Globus pallidus (tissue), 1 donor: ENCODE measurements at places on chromosomes 13 and 19.

DNA sequence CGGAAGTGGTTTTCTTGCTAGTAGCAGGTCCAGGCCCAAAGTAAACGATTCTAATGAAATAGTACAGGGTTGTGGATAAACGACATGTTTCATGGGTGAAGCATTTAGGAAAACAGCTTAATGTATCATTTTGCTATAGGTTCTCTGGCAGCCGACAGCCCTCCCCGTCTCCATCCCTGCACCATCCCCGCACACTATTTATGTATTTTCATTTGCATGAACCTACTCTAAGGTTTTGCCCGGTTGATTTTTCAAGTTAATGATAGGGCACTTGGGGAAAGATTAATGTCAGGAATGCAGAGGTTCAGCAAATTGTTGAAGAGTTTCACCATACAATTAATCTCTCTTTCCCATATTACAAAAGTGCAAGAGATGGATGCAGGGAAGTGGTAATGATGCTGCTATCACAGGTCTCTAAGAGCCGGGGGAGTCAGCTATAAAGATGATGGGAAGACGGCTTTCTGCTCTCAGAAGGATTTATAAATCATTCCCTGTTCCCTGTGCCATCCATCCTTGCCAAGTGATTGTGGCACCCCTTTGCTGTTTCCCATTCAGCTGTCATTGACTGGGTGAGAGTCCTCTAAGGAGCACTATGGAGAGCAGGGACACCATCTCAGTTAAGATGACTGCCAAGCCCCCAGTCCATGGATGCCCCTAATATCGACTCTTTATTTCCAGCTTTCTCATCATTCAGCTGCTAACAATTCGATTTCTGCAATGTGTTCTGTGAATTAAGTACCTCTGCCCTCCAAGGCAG lies 186.3 kb downstream of the IRS2 start:
- no peak for DNase-seq

- DNase-seq: no peak
These were observed 12.7 kb upstream of the LILRA2 start for GRCh38 chr19:54560881-54561385.

DNA sequence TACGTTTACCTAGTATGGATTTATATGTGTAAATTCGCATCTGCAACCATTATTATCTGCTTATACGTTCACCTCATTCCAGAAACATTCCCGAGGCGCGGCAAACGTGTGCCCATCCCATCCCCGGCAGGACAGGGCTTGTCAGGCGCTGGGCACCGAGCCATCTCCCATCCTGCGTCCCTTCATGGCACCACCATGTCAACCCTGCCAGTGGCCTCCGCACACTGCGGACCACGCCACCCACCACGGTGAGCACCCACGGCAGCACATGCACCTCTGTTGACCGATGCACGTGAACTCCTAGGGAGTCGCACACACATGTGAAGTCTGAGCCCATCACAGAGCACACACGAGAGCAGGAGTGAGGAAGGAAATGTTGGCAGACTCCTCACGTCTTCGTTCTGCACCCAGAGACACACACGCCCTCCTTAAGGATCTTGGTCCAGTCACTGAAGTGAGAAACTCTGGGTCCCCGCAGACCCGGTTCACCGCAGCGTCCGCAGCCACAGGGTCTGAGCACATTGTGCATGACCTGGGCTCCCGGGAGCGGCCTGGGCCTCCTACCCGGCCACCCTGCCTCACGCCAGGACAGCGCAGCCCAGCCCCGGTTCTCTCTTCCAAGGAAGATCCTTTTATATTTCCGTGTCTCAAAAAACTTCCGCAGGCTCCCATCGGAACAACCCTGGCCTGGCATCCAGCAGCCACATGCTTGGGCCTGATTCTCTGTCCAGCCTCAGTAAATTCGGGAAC lies 68.4 kb upstream of the C13orf46 start:
- no peak for DNase-seq

- no peak for DNase-seq
These were observed 26.9 kb upstream of the CYP2A7 start for GRCh38 chr19:40908976-40909375.

GRCh38 chr19:16676101-16676798 lies 15.3 kb downstream of the TMEM38A start:
- DNase-seq: no peak

- DNase-seq: no peak
These were observed 2.2 kb upstream of the COX6B1 start for GRCh38 chr19:35645680-35646511.

DNA sequence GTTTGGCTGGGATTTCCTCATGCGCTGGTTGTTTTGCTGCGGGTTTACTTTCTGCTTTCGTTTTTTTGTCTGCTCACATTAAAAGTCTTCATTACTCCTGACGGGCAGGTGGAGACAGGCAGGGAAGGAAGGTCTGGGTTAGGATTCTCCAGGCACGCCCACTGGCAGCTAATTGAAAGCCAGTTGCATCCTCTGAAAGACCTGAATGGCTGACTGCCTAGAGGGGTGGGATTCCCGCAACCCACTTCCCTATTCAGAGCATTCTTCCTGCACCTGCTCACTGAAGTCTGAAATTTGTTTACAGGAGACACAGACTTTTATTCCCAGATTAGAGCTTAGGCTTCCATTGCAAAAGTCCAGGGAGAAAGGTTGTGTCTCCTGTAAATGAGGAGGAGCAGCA lies 172.0 kb downstream of the UQCRFS1 start:
- DNase-seq: no peak

DNA sequence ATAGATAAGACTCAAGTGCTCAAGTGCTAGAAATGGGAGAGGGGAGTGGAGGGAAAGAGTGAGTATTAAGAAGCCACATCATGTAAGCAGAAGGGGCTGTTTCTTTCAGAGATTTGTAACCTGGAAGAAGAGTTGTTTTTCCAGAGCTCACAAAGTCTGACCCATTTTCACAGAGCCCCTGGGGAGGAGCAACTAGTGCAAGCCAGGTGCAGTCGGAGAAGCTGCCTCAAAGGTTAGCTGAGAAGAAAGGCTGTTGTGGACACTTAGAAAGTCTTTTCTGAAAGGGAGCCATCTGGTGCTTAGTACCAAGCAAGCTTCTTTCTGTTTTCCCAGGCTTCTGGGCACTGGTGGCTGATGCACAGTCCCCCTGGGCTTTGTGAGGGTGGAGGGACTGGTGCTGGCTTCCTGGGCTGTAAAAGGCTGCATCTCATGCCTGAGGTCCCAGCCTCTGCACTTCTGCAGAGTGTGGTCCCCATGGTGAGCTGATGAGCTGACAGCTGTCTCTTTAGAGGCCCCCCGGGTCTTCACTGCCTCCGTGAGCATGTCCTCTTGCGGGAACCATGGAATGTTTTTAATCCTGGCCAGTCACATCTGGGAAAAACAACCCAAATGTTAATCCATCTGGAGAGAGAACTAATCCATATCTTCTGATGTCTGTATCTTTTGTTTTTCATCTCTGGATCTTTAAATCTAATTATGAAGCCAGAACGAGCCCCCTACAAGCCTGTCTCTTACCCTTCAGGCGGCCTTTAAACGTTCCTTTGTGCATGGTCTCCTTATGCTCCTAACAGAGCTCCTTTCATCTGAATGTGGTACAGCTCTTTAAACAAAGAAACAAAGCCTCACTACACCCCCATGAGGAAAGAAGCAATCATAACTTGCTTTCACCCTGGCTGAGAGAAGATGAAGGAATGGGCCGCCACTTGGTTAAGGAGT lies 40.2 kb downstream of the OLFM4 start:
- peak; percentile 82 for DNase-seq

DNA sequence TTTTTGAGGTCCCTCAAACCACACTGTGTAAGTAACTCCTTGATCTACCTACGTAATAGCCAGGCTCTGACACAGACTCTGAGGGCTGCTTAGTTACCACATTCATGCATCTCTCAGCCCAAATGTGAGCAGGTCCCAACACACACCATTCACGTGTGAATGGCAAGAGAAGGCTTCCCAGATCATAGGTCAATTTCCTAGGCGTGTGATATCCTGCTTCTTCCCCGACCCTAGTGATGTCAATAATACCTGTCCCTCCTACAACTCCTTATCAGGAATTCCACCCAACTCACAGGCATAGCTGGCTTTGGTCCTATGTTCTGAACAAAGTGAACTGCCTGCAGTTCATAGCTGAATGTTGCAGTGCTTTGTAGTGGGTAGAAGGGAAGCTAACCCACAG lies 334.5 kb downstream of the RFC3 start:
- no peak for DNase-seq

- peak; percentile 29 for DNase-seq
These were observed 7.0 kb downstream of the AP2A1 start for GRCh38 chr19:49773663-49774350.

GRCh38 chr13:25783601-25784024 lies 268.2 kb downstream of the SHISA2 start:
- no peak for DNase-seq

DNA sequence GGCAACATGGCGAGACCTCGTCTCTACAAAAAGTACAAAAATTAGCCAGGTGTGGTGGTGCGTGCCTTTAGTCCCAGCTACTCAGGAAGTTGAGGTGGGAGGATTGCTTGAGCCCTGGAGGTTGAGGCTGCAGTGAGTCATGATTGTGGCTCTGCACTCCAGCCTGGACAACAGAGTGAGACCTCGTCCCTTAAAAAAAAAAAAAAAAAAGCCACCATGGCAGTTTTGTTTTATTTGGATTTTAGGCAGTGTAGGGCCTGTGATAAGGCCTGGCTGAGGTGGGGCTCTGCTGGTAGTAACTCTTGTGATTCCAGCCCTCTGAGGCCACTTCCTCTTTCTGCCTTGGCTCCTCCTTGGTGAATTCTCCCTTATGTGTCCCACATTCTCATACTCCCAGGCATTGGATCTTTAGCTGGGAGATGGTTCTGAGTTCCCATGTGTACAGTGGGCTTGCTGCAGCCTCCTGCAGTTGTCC lies 39.2 kb downstream of the GATAD2A start:
- DNase-seq: no peak

DNA sequence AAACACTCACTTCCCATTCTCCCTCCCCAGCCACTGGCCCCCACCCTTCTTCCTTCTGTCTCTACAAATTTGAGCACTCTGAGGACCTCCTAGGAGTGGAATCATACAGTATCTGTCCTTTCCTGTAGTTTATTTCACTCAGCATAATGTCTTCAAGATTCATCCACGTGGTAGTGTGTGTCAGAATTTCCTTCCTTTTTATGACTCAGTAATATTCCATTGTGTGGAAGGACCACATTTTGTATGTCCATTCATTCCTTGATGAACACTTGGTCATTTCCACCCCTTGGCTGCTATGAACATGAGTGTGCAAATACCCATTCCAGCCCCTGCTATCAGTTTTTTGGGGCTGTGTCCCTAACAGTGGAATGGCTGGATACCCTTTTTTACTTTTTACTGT lies 9.8 kb downstream of the KLF2 start:
- DNase-seq: no peak

- no peak for DNase-seq
These were observed 11.1 kb downstream of the PPP5C start for GRCh38 chr19:46357846-46358583.

- DNase-seq: peak; percentile 16
These were observed 1348.0 kb upstream of the SLC10A2 start for GRCh38 chr13:104414181-104414580.

DNA sequence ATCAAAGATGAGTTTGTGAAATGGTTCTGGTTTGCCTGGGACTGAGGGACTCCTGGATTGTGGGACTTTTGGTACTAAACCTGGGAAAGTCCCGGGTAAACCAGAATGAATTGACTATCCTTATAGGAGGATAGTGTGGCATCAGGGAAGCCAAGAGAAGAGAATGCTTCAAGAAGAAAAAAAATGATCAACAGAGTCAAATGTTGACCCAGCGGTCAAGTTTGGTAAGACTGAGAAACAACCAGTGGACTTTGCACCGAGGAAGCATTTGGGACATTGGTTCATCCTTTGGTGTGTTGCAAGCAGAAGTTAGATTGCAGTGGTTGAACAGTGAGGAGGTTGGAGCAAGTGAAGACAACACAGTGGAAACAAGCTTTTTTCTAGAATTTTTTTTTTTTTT lies 33.5 kb downstream of the CLEC17A start:
- DNase-seq: no peak

DNA sequence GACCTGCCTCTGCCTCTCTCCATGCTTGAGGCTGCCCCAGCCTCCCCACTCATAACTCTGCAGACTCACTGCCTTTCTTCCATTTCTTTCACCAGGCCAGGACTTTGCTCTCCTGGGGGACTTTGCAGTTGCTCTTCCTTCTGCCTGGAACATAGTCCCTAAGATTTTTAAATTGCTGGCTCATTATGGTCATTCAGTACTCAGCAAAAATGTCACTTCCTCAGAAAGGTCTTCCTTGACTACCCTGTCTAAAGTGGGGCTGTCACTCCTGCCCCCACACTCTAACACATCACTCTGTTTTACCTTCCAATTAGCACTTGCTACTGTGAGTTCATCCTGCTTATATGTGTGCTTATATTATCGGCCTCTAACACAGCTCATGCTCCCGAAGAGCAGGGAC lies 618.2 kb downstream of the UQCRFS1 start:
- no peak for DNase-seq

DNA sequence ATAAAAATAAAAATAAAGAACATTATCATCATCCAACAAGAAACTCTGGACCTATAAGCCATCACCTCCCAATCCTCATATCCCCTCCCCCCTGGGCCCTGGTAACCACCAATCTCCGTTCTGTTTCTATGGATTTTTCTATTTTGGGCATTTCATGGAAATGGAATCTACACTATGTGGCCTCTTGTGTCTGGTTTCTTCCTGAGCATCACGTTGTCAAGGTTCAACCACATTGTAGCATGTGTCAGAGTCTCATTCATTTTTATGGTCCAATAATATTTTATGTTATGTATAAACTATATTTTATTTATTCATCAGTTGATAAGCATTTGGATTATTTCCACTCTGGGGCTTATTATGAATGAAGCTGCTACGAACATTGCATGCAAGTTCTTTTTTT lies 26.9 kb downstream of the SULT2B1 start:
- no peak for DNase-seq

DNA sequence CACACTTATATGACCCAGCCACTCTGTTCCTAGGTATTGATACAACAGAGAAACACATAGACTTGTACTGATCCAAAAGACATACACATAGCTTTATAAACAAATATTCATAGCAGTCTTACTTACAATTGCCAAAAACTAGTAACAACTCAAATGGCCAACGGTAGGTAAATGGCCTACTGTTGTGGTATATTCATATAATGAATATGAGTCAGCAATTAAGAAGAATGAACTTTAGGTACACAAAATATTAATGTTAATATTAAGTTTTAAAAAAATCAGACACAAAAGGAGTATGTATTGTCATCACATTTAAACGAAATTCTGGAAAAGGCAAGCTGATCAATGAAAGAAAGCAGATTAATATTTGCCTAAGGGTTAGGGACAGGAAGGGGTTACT lies 19.7 kb downstream of the KPNA3 start:
- no peak for DNase-seq

- peak; percentile 75 for DNase-seq
These were observed 24.2 kb upstream of the C1QTNF9B start for GRCh38 chr13:23921451-23921888.

- DNase-seq: no peak
These were observed 107.6 kb downstream of the SLC25A15 start for GRCh38 chr13:40897053-40897452.
